ENCODE measurements at places on chromosomes 5 and 9.

- no peak for DNase-seq
These were observed 3.0 kb downstream of the HNRNPAB start for GRCh38 chr5:178207183-178207916.

- DNase-seq: no peak
These were observed 39.2 kb downstream of the DCAF10 start for GRCh38 chr9:37839496-37840461.

DNA sequence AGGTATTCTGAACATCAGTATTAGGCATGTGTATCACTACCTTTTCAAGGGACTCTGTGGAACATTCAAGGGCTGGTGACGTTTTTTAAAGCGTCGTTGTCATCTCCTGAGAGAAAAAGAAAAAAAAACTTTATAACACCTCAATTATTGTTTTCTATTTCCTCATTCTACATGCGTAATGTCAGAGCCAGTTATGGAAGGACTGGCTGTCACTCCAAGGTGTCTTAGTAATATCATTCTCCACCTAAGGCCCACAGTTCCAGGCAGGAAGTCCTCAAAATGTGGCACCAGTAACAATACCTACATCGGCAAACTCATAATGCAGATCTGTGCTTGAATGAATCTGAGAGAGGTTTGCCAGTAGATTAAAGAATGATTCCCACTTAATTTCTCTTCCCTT lies 210.2 kb downstream of the SAXO1 start:
- DNase-seq: no peak

- no peak for DNase-seq
These were observed 168.9 kb upstream of the CCNH start for GRCh38 chr5:87581661-87582060.

Data from cortex of kidney (tissue), 1 donor.